Stimulated activated CD8-positive, alpha-beta memory T cell treated with anti-CD3 and anti-CD28 coated beads, Interleukin-12 subunit alpha, Interleukin-12 subunit beta, amount 100 ng/mL, for 1 hour (primary cell): ENCODE measurements at places on chromosomes 13 and 19.

- DNase-seq: no peak
Measured at GRCh38 chr13:39531646-39532045, 71.3 kb downstream of the LHFPL6 start.

DNA sequence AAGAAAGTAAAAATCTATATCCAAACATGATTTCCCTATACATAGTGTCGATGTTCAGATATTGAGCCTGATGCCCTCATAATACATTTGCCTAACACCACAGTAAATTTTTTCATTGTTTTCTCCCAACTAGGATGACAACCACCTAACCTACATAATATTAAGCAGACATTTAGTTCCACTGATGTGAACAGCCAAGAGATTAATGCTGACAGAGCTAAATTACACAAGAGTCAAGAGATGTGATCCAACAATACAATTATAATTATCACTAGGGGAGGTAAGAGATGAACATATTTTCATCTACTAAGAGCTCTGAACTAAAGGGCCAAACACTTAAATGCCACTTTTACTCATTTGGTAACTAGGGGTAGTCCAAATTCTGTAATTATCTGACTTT lies 145.9 kb downstream of the DACH1 start:
- DNase-seq: no peak

GRCh38 chr19:3162418-3163229 lies 15.9 kb upstream of the S1PR4 start:
- DNase-seq: no peak

- no peak for DNase-seq
Measured at GRCh38 chr13:40191186-40191980, 475.1 kb downstream of the FOXO1 start.

- DNase-seq: no peak
Measured at GRCh38 chr19:32542477-32543108, 38.4 kb upstream of the PDCD5 start.

- no peak for DNase-seq
Measured at GRCh38 chr13:27442797-27443196, 7.6 kb downstream of the MTIF3 start.

DNA sequence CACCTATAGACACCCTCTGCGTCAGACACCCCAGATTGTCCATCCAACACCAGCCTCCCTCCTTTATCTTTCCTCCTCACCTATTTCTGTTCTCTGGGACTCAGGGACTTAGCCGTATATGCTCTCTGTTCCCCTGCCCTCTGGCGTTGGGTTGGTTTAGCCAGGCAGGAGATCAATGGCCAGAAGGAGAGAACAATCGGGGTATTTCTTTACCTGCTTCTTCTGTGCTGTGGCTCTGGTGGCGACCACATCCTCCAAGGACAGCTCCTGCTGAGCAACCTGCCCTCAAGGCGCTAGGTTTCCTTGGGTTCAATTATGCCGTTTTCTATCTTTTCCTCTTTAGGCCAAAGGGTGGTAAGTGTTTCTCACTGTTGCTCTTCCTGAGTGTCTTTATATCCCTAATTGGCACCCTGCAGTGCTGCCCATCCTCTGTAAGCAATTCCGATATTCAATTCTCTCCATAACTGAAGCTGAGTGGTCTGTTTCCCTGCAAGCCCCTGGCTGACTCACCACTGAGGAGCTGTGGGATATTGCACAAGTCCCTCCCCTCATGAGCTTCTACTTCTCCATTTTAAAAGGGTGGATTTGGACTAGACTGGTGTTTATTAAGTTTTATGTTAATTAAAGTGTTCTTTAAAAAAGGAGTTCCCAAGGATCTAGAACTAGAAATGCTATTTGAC lies 63.7 kb upstream of the TMTC4 start:
- DNase-seq: no peak

DNA sequence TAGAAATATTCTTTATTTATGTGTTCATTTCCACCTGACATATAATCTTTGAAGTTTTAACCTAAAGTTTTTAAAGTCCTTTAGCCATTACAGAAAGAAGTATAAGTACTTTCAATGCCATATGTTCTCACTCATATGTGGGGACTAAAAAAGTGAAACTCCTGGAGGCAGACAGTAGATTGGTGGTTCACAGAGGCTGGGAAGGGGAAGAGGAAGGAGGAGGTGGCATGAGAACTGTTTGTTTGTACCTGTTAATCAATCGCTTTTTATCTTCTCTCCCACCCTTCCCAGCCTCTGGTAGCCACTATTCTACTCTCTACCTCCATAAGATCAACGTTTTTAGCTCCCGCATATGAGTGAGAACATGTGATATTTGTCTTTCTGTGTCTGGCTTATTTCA lies 131.1 kb downstream of the MYO16 start:
- no peak for DNase-seq

DNA sequence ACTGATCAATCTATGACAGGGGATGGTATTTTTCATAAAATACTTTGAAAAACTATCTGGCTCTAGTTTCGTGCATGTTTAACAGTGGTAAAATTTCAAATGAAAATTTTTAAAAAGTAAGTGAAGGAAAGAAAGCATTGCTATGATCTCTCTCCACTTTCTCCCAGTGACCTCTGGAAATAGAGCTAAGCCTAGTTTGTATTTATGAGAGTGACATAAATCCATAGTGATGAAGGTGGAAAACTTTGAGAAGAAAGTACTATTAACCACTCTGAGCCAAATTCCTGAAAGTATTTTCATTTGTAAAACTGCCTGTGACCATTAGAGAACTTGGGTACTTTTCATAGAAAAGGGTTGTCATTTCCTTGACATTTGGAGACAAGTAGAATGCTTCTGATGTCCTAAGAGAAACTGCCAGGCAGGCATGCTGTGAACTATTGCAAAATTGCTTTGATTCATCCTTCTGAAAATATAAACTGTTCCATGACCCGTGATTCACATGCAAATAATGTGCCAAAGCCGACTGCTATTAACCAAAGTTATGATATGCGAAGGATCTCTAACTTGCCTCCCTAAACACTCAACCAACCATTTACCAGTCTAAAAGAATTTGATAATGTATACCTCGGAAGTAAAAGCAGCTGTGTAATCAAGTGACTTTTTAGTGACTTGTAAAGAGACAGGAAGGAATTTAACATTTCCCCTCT lies 133.2 kb downstream of the VWA8 start:
- DNase-seq: no peak

- no peak for DNase-seq
Measured at GRCh38 chr13:92221916-92222315, 823.5 kb downstream of the GPC5 start.

GRCh38 chr13:24763596-24764275 lies at the start of gene RNF17:
TSS of gene RNF17 (plus strand) at chr13:24764169. CDS start at chr13:24764204, 35 bp downstream.
- DNase-seq: no peak

DNA sequence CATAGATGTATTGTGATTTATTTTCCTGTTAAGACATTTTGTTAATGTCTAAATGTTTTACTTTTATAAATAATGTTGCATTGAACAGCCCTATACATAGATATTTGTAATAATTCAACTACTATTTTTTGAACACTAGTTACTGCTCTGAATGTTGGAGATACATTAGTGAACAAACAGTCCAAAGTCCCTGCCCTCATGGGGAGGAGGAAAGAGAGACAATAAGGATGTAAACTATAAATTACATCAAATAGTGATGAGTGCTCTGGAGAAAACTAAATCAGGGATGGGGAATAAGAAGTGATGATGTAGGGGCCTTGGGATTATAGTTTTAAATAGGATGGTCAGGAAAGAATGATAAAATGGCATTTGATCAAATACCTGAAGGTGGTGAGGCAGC lies 12.3 kb upstream of the INTS6 start:
- no peak for DNase-seq

GRCh38 chr19:800360-801029 lies 3.2 kb downstream of the PTBP1 start:
- no peak for DNase-seq

DNA sequence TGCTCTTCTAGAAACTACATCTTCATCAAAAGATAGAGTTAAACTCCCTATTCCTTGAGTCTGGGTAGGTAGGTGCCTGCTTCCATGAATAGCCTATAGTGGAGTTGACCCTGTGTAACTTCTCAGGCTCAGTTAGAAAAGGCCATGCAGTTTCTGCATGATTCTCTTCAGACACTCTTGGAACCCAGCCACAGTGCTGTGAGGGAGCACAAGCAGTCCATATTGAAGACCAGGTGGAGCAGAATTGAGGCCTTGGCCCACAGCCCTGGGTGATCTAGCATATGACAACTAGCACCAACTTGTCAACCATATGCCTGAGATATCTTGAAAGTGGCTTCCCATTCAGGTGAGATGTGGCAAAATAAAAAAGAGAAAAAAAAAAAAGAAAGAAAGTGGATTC lies 10.3 kb upstream of the PAN3 start:
- no peak for DNase-seq

DNA sequence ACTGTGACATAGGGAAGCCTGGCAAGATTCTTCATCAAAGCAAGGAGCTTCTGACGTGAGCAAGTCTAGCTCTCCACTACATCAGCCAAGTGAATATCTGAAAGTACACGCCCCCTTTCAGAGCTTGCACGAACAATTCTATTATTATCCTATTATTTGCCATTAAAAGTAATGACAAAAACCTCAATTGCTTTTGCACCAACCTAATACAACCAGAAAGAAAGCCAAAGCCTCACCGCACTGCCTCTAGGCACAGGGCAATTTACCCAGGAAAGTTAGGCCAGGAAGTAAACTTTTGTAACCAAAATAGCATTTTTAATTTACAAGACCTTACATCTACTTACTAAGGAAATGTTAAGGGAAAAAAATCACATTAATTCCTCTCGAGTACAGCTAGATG lies 41.2 kb downstream of the LATS2 start:
- DNase-seq: no peak

DNA sequence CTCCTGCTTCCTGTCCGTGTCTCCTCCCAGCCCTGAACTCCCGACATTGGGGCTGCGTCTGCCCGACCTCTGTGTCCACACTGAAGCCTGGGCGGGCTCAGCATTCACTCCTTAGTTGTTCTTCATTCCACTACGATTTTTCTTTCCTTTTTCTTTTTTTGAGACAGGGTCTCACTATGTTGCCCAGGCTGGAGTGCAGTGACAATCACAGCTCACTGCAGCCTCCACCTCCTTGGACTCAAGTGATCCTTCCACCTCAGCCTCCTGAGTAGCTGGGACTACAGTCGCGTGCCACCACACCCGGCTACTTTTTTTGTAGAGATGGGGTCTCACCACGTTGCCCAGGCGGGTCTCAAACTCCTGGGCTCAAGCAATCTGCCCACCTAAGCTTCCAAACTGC lies 23.5 kb upstream of the SIGLEC11 start:
- no peak for DNase-seq

- no peak for DNase-seq
Measured at GRCh38 chr19:6813659-6814058, 41.2 kb downstream of the VAV1 start.

DNA sequence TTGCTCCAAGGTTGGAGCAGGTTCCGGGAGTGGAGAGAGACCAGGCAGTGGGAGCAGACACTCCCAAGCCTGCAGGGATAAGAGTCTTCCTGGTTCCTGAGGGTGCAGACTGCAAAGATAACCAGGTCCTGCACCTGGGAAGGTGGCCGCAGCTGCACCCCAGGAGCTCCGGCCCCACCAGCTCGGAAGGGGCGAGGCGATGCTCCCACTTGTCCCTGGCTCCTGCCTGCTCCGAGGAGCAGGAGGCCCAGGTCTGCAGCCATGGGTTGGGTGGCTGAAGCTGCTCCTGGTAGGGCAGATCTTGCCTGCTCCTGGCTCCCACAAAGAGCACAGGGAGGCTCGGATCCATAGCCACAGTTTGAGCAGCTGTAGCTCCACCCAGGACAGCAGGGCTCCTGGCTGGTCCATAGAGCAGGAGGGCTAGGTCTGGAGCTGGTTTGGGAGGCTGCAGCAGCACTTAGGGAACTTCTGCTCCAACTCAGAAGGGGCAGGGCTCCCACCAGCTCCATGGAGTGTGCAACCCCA lies 251.6 kb upstream of the GPC6 start:
- no peak for DNase-seq

DNA sequence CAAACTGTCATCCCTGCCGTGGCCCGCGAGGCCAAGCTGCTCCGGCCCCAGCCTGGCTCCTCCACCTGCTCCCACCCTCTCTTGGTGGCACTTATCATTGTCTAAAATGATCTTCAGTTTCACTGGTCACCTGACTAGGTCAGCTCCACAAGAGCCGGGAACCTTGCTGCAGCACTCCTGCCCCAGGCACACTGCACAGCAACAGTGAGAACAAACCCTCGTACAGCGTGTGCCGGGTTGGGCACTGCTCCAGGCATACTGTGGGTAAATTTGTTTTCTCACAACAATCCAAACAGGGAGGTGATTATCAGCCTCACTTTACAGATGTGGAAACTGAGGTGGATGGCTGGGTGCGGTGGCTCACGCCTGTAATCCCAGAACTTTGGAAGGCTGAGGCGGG lies 8.9 kb downstream of the DEDD2 start:
- no peak for DNase-seq

DNA sequence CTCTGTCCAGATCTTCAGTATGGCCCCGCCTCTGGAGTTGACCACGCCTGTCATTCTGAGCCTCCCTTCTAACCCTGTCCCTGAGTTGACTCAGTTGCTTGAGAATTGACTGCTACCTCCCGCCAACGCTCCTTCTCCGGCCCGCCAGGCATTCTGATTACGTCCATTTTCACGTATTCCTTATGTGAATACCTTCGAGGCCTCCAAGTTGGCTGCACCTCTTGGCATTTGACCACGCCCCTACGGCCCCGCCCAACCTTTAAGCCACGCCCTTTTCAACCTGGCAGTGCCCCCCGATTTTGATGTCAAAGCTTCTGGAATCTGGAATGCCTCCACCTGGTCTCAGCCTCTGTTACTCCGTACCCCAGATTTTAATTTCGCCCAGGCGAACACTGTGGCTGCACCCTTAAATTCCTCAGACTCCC lies 1.7 kb upstream of the EML2 start:
- DNase-seq: no peak

DNA sequence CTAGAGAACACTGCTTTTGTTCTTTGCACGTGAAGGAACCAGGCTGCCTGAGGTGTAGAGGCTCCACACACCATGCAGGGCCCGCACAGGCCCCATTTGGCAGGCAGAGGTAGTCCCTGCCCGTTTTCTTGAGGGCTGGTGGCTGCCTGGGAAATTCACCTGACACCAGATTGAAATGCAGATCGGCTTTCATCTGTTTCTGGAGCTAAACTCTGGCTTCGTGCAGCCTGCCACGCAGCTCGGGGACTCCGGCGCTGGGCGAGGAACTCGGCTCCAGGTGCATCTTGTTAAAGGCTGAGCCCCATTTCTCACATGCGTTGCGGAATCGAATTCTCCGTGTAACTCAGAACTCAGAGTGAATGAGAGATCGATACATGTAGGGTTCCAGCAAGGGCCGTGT lies 37.7 kb downstream of the ATP11A start:
- no peak for DNase-seq

DNA sequence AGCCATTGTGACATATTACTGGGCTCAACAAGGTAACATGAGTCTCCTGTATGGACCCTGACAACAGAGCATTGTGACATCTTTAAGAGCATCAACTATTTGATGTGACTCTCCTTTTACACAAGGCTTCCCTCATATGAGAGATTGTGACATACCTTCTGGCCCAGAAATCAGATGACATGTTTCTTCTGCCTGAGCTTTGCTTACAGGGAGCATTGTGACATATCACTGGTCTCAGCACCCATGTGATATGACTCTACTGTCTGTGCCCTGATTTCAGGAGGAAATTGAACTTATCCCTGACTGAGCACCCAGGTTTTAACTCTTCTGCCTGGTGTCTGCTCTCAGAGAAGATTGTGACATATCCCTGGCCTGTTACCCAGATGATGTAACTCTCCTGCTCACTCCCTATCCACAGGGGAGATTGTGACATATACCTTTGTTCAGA lies 15.9 kb upstream of the ZNF681 start:
- no peak for DNase-seq

GRCh38 chr19:34336781-34337271 lies 28.2 kb upstream of the GPI start:
- peak; percentile 37 for DNase-seq
